ENCODE measurements at places on chromosomes 1 and 21.

GRCh38 chr1:184242507-184242943 lies 144.3 kb upstream of the C1orf21 start:
- DNase-seq = peak; percentile 79

DNA sequence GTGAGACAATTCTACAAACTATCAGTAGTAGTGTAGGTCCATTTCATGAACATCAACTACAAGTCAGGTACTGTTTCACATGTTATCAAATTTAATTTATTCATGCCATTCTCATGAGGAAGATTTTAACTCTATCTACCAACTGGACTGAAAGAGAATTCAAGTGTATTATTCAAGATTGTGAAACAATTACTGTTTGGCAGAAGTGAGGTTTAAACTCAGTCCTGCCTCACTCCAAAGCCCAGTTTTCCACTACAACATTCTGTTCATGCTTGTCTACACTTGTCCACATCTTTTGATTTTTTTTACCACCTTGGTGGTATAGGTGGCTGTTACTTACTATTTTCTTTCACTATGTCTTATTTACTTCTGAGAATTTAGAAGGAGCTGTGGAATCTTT lies 272.9 kb downstream of the TGFB2 start:
- no peak for DNase-seq

DNA sequence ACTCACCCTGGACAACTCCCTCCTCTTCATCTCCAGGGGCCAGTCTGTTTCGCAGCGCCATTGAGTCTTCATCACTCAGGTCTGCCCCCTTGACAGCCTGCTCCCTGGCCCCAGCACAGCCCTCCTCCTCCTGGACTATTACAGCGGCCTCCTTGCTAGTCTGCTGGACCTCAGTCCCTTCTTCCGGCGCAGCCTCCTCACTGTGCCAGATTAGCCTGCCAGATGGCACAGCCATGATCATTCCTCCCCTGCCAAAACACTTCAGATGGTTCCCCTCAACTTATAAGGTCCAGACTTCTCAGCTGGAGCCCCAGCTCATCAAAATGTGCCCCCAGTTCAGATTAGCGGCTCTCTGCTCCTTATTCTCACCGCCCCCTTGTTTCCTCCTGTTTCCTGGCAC lies 7.0 kb upstream of the CELSR2 start:
- DNase-seq = no peak

DNA sequence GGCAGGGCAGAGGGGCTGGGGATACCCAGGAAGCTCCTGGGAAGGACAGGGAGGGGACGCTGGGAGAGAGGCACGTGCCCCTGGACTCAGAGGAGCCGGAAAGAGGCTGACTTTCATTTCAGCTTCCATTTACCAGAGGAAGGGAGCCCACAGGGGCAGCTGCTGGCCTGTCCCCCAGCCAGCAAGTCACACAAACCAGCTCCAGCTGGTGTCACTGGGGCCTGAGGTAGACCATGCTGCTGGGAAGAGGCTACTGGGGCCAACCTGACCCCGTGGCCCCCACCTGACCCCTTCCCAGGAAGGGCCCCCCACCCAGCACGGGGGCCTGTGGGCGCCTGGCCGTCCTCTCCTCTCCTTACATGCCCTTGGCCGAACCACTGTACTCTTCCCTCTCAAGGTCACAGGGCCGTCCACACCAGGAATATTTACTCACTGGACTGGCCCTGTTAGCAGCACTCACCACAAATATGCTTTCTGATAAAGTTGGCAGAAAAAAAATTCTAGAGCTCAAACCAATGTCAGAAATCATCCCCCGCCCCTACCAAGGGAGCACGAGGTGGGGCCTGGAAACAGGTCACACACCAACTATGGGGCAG lies 110.5 kb downstream of the CASZ1 start:
- DNase-seq = no peak
